ENCODE measurements at places on chromosomes 16 and 17. TPM values are rescaled to one million over a fixed set of nuclear protein-coding genes. Genes with fewer than 3 reads are reported as not detected.

Gene SLC16A13
- total RNA-seq = 1.9 TPM

Gene TOM1L1
- 35.5 TPM for total RNA-seq

DNA sequence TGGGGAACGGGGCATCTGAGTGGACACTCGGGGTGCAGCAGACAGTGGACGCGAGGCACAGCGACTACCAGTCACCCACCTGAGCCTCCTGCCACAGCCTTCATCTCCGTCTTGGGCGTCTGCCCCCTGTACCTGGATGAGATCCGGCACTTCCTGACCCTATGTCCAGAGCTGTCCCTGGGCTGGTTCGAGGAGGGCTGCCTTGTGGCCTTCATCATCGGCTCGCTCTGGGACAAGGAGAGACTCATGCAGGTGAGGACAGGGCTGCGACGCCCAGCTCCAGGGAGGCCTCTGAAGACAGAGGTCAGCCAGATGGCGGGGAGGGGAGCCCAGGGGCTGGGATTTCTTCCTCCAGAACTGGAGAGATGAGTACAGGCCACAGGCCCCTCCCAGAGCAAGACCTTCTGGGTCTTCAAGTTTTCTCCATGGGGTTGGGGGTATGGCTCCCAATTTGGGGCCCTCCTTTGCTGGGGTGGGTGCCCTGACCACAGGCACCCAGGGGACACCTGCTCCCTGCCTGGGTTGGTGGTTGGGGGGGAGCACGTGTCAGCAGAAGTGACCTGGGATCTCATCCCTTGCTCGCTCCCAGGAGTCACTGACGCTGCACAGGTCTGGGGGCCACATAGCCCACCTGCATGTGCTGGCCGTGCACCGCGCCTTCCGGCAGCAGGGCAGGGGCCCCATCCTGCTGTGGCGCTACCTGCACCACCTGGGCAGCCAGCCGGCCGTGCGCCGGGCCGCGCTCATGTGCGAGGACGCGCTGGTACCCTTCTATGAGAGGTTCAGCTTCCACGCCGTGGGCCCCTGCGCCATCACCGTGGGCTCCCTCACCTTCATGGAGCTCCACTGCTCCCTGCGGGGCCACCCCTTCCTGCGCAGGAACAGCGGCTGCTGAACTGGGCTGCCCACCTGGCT is 1.9 kb downstream of the AANAT start:
- DNase-seq = no peak

DNA sequence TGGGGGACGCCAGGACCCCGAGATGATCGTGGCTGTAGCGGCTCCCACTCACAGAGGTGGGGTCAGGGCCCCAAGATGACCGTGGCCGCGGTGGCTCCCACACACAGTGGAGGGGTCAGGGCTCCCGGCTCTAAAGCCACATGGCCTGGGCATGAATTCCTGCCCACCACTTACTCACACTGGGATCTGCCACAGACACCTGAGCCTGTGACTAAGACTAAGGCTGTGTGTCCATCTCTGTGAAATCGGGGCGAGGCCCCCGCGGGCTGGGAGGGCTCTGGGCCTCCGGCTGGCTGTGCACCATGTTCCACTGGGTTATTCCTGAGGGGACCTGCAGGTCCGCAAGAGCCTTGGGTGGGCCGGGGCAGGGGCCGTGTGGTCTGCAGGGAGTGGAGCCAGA is 18.5 kb downstream of the ZFPM1 start:
- no peak for DNase-seq

DNA sequence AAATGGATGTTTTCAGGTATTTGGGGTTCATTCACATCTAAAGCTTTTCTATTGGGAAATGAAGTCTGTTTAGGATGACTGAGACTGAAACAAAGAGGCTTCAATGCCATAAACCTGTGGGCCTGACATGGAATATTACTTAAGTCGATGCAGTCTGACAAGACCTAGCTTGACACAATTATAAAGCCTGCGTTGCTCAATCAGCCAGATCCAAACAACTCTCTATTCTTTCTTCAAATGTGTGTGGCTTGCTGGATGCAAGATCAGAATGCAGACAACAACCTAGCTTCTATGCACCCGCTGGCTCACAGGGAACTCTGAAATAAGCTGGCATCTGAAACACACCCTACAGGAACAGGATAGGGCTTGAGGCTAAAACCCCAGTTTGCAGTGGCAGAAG is 40.0 kb downstream of the RFFL start:
- DNase-seq = no peak

DNA sequence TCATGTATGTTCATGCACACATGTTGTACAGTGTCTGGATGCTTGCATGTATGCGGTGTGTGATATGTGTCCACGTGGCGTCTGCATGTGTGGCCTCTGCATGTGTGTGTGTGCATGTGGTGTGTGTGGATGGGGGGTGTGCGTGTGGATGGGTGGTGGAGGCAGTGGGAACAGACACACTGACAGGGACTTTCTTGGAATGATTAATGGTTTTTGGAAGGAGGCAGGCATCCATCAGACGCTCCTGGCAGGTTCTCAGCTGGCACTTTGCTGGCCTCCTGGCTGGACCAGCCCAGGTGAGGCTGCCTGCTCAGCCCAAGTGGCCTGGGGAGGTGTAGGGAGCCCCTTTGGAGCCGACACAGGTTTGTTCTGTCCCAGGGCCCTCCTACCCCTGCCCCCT is 121.2 kb upstream of the CIBAR2 start:
- no peak for DNase-seq
